ENCODE measurements at places on chromosomes 2 and 18.

DNA sequence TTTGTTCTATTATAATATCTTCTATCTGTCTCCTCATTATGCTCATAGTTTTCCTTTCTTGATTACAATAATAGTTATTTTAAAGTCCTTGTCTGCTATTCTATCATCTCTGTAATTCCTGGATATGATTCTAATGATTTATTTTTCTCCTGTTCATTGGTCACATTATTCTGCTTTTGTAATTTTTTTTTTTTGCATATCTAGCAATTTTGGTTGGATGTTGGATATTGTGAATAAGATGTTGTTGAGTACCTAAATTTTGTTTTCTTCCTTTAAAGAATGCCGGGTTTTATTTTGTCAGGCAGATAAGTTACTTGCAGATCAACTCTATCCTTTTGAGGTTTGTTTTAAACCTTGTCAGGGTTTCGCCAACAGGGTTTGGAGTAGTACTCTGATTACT, 25.2 kb downstream of the KATNAL2 start:
- DNase-seq = no peak

DNA sequence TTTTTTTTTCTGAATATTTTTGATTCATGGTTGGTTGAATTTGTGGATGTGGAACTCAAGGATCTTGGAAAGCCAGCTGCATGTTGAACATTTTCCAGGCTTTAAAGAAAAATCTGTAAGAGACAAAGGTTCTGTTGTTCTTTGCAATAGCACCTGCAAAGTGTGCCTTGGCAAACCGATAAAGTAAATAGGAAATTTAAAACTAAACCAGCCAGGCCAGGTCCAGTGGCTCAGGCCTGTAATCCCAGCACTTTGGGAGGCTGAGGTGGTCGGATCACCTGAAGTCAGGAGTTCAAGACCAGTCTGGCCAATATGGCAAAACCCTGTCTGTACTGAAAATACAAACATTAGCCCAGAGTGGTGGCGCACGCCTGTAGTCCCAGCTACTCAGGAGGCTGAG, 74.4 kb downstream of the RIF1 start:
- DNase-seq = no peak

- no peak for DNase-seq
Observed at GRCh38 chr2:236550701-236551465, 18.7 kb upstream of the ACKR3 start.

DNA sequence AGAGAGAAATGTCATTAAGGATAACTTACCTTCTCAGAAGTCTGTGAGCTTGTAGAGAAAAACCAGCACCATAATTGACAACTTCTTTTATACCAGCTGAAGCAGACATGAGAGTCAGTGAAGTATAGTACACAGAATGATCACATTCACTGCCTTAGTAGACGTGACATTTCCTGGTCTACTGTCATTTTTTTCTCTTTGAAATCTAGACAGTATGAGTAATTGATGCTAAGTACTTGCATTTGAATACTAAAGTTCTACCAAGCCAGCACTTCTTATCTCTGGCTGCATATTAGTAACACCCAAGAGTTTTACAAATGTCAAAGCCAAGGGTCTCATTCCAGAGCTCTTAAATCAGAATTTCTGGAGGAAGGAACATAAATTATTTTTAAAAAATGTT, 25.4 kb upstream of the ACADL start:
- no peak for DNase-seq

- DNase-seq = no peak
Observed at GRCh38 chr2:70934981-70935380, 719 bp upstream of the ATP6V1B1 start.

- DNase-seq = no peak
Observed at GRCh38 chr2:72555943-72556342, 269.9 kb downstream of the EXOC6B start.

DNA sequence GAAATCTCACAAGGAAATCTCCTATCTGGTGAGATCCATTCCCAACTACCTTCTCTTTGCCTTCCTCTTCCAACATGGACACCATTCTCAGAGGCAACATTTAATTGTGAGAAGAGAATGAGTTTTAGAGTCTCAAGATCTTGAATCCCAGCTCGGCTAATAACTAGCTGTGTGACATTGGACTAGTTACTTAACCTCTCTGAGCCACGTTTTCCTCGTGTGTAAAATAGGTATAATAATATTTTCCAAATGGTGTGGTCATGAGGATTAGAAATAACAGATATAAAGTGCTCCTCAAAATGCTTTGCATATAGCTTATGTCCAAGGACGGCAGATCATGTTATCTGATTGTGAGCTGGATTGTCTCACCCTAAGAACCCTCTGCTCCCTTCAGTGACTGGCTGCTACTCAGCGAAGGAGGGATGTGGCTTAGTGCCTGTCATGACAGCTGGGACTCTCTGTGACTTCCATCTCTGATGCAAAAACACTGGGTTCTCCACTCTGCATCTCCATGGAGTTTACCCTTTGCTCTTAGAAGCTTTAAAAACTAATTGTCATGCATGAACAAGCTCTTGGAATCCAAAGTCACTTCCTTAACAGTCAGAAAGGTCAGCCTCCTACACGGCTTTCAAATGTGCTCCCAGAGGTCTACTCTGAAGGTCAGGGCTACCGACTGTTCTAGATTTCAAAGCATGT, 38.4 kb upstream of the MRPL19 start:
- DNase-seq = no peak

DNA sequence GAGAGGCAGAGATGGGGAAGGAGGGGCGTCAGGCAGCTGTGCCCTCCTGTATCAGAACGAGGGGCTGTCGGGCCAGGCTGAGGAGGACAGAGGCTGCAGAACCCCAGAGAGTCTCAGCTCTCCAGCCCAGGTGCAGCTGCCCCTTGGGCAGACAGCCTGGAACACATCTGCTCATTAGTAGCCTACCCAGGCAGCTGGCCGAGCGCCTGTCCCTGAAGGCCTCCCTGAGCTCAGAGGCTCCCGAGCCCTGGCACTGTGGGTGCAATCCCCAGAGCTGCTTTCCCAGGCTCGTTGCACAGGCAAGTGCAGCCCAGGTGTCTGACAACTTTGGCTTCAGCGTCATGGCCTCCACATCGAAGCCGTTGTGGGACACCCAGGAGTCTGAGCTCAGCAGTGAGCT, 13.1 kb upstream of the TMEM185B start:
- no peak for DNase-seq

GRCh38 chr2:196606516-196606915, 33.0 kb upstream of the CCDC150 start:
- no peak for DNase-seq

- no peak for DNase-seq
Observed at GRCh38 chr2:45974056-45974455, 322.6 kb downstream of the PRKCE start.

DNA sequence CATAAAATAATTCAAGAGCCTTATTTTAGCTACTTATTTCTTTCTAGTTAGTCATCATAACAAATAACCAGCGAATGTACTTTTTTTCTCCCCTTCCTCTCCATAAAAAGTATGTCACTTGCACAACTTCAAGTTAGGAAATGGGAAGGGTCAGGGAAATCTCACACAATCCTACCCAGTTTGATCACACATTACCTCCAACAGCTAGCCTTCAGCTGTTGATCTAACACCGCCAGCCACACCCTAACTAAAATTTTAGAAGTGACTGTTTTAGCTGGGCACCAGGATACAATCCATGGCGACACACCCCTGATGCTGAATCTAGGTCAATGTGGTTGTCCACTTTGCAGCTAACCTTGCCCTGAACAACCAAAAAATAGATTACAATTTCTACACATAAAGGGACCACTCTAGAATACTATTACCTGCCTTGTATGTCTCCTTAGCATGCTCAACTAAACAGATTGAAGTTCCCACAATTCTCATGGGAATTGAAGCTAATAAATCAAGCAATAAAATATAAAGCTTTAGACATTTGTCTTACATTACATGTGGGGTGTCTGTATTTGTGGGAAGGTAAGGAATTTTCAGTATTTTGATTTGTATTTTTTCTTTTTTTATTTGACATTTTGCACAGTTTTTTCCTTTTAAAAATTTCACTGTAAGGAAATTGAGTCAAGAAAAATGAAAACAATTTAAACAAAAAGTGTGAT, 7.3 kb upstream of the COL3A1 start:
- no peak for DNase-seq

- no peak for DNase-seq
Observed at GRCh38 chr2:22952656-22953225, 432.2 kb upstream of the KLHL29 start.

GRCh38 chr2:238551091-238551490, 124.4 kb downstream of the ASB1 start:
- DNase-seq = no peak

DNA sequence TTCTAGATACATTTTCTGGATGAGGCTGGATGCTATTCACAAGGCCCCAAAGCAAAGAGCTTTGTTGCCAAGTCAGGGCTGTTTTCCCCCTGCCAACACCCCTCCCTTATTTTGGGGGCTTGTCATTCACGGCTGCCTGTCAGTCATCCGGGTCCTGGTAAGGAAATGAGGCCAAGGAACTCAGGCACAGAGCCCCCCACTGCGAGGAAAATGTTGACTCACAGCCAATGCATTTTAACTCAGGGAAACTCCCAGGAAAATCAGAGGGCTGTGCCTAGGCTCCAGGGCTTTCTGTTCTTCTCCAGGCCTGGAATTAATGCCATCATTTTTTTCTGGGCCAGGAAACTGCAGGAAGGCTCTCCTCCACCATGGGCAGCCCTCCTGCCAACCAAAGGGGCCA, 241.1 kb downstream of the SMAD2 start:
- no peak for DNase-seq

DNA sequence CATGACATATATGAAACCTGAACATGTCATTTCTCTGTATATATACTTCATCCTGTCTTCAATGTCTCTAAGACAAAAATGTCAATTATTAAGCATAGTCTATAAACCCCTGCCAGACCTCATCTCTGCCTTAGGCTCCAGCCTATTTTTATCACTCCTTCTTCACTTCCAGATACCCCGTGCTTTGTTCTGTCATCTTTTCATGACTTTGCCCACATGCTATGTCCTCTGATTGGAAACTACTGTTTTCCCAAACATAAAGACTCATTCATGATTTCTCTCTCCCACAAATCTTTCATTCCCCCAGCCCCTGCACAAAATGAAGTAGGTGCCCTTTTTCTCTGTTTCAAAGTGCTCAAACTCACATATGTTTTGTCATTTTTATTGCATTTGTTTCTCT, 1503.9 kb downstream of the DPP10 start:
- no peak for DNase-seq

DNA sequence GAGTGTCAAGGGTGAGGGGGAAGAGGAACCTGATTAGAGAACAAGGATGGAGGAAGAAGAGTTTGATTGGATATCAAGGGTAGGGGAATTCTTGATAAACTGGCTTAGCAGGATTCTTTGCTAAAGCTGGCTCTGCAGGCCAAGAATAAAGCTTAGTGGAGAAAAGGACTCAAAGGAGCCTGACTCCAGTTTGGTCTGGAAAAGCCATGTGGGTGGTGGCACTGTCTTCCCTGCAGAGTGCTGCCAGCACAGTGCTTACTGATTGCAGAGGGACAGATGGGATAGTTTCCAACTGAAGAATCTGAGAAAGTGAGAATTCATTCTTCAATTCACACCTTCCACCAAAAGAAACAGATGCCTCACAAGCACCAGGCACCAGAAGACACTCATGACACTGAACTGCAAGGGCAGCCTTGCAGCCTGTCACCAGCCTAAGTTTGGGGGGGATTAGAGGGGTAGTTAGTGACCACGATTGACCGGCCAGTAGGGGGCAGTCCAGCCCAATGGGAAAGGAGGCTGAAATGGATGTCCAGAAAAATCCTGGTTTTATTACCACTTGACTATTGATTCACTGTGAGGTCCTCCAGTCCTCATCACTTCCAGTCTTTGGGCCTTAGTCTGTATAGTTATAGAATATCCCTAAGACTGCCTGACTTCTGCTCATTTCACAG, 334.5 kb downstream of the SMAD2 start:
- no peak for DNase-seq

GRCh38 chr2:144509879-144510221, 10.1 kb downstream of the ZEB2 start:
- DNase-seq = no peak

GRCh38 chr2:55986700-55987440, 63.3 kb upstream of the EFEMP1 start:
- DNase-seq = no peak

- no peak for DNase-seq
Observed at GRCh38 chr2:136767030-136767429, 1.7 kb downstream of the THSD7B start.

GRCh38 chr2:53220969-53221368, 546.6 kb upstream of the CHAC2 start:
- no peak for DNase-seq

DNA sequence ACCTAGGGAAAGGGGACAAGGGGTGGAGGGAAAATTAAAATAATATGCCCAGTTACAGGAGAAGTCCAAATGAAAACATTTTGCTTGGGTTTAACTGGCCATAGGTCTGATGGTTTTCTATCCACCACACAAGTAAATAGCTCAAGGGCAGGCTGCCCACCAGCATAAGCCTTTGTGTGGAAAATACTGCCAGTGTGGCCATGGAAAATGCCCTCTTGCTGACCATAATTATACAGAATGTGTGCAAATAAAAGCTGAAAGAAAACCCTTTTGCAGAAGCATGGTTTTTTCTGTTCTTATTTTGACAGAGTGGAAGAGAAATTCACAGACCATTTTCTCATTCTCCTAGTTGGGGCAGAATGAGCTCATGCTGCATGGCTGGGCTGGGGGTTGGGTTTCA, 111.3 kb upstream of the SIX2 start:
- no peak for DNase-seq

GRCh38 chr2:209721497-209721896, 50.1 kb upstream of the UNC80 start:
- no peak for DNase-seq

DNA sequence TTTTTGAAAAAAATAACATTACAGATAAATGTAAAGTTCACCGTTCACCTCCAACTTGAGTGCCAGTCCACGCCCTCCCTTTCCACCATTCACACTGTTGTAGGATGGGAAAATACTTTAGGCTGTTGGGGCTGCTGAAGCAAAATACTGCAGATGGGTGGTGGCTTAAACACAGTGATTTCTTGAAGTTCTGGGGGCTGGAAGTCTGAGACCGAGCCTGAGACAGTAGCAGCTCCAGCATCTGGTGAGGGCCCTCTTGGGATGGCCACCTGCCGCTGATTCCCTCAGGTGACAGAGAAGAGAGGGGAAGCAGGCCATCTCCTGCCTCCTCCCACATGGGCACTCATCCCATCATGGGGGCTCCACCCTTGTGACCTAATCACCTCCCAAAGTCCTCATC, 17.7 kb downstream of the ALLC start:
- DNase-seq = no peak

DNA sequence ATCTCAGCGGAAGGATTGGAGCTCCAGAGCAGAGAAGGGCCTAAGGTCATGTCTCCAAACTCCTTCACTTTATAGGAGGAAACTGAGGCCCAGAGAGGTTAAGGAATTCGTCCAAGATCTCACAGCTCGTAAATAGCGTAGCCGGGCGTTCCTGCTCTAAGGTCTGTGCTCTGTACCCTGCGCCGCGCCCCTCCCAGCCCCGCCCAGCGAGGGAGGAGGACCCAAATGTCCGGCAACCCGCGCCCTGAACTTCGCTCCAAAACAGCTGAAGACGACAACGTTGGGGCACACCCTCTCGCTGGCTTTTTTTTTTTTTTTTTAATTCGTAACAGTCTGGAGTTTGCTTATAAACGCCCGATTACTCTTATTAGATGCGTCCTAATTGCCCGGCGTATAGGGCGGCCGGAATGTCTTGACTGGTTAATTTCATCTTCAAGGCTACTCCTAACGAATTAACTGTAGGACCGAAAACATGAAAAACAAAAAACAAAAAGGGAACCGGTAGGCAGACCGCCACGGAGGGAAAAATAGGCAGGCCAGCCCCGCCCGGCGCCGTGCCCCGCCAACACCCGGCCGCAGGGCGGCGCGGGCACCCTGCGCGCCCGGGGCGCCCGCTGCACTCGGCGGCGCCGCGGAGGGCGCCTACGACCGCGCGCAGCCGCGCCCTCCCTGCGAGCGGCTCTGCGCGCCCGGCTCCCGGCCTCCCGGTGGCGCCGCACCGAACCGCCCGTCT, 928 bp upstream of the FOSL2 start:
- DNase-seq = peak; percentile 12
